ENCODE measurements at places on chromosomes 2 and 18.

DNA sequence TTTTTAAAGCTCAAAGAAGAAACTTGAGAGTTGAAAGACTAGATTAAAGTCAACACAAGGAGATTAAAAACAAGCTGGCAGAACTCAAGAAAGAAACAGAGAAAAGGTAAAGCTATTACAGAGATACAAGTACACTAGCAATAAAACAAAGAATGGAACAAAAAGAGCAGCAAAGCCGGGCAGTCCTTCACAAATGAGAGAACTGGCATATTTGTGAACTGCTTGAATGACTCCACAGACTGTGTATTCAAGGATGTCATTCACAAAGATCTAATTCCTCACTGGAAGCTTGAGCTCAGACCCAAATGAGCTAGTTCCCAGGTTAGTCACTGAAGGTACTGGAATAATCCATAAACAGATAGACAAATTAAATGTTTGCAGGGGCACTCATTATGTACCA is 318.0 kb downstream of the MYCN start:
- no peak for DNase-seq

GRCh38 chr18:35661483-35662146 is 80.1 kb downstream of the GALNT1 start:
- DNase-seq = no peak

DNA sequence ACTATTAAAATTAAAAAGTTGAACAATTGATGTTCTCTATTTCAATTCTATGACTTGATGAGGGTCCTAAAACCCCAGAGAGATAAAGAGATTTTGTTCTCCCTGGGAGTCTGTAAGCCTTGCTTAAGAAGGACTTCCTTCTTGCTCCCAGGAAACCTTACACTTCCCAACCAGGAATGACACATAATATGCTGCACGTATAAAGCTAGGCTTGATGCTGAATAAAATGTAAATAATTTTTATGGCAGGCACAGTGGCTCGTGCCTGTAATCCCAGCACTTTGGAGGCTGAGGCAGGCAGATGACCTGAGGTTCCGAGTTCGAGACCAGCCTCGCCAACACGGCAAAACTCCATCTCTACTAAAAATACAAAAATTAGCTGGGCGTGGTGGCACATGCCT is 27.8 kb downstream of the SPIRE1 start:
- DNase-seq = peak; percentile 64

DNA sequence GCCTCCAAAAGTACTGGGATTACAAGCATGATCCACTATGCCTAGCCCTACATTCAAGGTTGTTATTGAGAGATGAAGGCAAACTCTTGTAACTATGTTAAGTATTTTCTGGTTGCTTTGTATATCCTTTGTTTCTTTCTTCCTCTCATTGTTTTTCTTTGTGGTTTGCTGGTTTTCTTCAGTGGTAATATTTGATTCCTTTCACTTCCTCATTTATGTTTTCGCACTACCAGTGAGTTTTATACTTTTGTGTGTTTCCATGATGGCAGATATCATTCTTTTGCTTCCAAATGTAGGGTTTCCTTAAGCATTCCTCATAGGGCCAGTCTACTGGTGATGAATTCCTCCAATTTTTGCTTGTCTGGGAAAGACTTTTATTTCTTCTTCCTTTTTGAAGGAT is 90.2 kb downstream of the NCK2 start:
- DNase-seq = no peak

- peak; percentile 99 for DNase-seq
These were observed 133.7 kb downstream of the COL6A3 start for GRCh38 chr2:237280229-237280628.

GRCh38 chr2:59684116-59684770 is 869.2 kb downstream of the BCL11A start:
- peak; percentile 0 for DNase-seq

DNA sequence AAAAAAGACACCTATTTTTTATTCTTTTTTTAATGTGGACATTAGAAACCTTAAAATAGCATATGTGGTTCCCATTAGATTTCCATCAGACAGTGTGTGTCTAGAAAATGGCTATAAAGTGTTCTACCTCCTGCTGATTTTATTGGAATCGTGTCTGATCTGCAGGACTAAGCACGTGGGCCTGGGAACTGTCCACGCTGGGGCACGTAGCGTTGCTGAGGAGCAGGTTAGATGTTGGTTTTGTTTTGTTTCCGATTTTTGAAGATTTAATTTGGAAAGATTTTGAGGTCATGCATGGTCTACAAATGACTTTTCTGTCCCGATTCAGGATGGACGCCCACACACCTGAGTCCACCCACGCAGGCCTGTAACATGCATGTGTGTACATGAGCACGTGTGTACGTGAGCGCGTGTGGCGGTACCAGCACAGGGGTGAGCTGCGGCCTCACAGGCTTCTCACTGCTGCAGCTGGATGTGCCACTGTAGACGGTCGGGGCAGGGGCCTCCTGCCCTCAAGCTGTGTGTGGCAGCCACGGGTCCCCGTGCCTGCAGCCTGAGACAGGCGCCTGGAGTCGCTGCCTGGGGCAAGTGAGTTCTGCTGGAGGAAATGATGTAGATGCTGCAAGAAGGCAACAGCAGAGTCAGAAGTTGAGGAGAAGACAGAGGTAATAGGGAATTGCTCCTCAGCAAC is 99.7 kb upstream of the CTDP1 start:
- no peak for DNase-seq

DNA sequence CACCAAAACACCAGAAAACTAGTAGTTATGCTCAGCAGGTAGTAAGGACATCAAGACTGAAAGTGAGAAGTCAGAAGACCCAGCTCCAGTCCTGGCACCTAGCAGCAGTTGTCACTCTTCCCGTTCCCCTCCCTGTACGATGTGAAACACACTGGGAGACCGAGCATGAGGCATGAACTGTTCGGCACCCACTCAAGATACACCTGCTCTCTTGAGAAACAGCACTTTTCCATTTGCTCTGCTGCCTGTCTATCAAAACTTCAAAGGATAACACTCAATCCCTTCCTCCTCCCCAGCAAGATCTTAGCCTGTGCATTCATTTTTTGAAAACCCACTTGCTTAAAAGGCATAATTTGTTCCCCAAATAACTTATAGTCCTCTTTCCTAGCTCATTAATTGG is 123.9 kb downstream of the PLEKHM3 start:
- DNase-seq = no peak

DNA sequence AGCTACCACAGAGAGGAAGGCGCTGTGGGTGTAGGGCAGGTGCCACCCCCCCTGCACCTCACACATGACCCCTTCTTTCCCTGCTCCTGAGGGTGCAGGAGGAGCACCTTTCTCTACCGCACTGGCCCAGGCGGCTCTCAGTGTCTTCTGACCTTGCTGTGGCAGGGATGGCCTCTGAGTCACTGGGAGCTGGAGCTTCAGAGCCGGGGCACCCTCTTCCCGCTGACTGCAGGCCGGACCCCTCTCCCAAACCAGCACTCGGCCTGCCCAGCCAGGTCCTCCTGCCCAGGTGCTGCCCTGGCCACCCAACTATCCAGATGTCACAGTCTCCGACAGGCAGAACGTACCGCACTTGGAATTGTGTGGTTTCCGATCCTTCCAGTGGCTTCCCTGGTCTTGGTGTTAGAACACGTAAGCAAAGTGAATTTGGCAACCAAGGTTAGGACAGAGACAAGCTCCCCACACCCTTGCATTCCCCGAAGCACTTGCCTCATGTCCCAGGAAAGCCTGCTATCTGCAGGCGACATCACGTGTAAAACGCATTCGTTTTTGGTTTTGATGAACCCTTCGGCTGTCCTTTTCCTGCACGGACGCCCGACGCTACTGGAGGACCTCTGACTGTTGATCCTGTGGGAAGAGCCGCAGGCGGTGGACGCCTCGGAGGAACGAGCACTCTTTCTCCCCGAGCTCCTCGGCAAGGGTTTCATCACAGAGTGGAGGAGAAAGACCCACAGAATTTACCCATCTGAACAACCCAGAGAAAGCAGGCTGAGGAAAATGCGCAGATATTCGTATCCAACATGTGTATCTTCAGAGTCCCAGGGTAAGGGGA is 24.7 kb upstream of the KCNG2 start:
- no peak for DNase-seq

DNA sequence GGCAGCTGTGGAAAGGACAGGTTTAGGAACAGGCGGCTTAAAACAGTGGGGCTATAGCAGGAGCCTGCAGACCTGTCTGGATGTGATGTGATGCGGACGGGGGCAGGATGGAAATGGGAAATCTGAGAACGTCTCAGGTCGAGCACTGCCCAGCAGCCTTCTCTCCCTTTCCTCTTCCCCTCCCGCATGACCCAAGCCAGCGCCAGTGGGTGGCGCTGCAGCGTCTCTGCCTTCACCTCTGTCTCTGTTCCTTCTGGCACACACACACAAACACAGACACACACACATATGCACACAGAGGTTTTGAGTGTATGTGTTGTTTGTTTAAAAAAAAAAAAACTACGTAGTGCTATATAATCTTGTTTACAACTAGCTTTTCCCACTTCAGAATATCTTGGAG is 82.0 kb upstream of the SLC66A3 start:
- peak; percentile 23 for DNase-seq

- no peak for DNase-seq
These were observed 22.2 kb upstream of the YWHAQ start for GRCh38 chr2:9652898-9653479.

GRCh38 chr2:229429589-229429988 is 158.5 kb upstream of the PID1 start:
- no peak for DNase-seq

DNA sequence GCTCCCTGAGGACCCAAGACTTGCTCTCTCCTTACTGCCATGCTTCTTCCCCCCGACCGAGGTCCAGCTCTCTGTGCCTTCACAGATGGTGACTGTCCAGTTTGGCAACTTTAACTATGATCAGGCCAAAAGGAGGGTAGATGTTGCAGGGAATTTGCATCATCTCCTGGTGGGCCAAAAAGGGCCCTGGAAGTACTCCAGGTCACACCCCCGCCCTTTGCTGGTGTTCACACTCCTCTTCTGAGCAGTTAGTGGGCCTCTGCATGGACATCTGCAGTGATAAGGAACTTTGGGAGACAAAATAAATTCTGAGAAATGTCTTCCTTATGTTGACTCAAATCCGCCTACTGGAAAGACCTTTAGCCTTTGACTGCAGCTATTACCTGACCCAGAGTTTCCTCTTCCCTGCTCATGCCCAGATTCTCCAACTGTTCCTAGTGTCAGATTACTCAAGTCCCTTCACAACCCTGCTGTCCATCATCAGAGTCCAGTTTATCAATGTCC is 234.4 kb downstream of the LOXHD1 start:
- DNase-seq = peak; percentile 45

DNA sequence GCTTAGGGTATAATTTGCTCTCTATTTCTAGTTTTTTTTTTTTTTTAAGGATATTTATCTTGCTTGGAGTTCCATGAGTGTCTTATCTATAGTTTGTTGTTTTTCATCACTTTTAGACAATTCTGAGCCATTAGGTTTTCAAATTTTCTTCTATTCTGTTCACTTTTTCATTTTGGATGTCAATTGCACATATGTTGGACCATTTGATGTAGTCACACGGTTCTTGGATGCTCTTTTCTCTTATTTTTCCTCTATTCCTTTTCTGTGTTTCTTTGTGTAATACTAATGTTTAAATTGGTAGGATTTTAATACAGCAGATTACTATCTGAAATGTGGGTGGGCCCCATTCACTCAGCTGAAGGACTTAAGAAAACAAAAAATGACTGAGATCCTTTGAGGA is 292.6 kb downstream of the CALCRL start:
- DNase-seq = no peak

DNA sequence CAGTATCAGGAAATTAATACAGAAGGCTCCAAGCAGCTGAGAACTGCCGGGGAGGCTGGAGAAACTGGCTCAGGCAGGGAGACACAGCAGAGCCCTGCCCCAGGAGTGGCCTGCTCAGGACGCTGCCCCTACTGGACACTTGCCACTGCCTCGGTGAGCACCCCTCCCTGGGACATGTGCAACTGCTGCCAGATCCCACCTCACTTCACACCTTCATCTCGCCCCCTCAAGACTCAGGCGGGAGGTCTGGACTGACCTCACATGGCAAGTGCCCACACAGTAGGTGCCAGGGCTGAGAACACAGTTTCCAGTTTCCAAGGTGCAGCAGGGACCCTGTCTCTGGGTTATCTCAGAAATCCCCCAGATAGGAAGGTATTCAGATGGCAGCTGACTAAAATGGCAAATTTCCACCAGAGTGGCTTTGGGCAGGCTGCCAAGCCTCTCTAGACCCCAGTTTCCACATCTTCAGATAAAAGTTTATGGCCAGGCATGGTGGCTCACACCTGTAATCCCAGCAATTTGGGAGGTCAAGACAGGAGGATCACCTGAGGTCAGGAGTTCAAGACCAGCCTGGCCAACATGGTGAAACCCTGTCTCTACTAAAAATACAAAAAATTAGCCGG is 33.7 kb upstream of the LBH start:
- no peak for DNase-seq

DNA sequence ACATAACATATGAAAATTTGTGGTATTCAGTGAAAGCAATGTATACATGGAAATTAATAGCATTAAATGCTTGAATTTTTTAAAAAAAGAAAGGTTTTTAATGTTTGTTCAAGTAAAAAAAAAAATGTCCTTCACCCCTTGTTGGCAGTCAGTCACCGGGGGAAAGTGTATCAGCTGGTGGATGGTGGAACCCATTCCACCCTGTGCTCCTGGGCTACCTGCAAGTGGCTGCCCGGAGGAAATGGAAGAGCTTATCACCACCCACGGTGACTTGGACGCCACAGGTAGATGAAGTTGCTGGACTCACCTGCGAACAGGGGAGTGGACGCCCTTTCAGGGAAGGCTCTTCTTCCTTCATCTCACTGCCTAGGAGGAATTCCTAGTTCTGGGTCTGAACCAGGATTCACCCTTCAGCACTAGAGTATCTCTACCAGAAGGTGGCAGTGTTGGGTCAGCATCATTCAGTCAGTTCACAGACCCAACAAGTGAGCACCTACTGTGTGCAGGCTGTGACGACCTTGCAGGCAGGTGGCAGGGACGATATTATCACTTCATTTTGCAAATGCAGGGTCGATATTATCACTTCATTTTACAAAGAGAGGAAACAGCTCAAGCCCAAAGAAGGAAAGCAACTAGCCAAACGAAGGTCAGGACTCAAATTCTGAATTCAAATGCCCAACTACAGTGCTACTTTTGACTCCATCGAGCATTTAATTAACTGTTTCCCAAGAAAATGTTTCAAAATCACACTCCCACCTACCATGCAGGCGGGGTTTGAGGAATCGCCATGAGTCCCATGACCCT is 35.8 kb downstream of the CIB4 start:
- DNase-seq = peak; percentile 39

All from fibroblast of upper back skin (primary cell).